Fibroblast of skin of left biceps (primary cell): ENCODE measurements at places on chromosomes 3 and 15.
A peak's percentile ranks its signal among the peaks of the same experiment; 100 is the strongest.

- DNase-seq: no peak
Observed at GRCh38 chr15:58558777-58559176, 127.0 kb downstream of the LIPC start.

DNA sequence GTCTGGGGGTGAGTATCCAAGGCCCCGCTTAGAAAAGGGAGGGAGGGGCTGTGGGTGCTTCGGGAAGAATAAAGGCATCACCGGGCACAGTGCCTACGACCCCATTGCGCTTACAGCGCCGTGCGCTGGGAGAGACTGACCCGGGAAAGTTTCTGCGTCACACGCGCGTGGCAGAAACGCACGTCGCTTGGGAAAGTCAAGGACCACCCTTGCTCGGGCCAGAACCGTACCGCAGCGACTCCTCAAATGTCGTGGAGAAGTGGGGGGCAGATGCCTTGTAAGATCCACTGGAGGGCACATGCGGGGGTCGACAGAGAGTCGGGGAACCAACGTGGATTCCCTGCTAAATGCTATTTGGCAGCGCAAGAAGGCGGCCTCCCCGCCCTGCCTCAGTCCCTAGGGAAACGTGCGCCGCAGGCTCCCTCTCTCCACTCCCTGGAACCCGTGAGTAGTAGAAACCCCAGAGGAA lies 2.4 kb downstream of the ADAMTS9 start:
- DNase-seq: peak; percentile 23

DNA sequence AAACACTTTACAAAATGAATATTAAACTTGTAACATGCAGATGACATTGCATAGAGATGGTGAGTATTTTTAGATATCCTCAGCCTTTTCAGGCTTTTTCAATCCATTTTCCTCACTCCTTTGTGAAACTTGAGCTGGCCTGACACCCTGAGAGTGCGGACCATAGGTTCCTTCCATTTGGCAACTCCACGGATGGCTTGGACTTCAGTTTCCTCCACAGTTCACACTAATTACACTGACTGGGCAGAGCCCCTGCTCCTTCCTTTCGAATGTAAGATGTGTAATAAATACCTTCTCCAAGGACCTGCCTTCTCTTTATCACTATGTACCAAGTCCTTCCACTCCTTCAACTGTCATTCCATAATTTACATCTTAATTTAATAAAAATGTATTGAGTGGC lies 141.7 kb upstream of the LRIG1 start:
- no peak for DNase-seq

DNA sequence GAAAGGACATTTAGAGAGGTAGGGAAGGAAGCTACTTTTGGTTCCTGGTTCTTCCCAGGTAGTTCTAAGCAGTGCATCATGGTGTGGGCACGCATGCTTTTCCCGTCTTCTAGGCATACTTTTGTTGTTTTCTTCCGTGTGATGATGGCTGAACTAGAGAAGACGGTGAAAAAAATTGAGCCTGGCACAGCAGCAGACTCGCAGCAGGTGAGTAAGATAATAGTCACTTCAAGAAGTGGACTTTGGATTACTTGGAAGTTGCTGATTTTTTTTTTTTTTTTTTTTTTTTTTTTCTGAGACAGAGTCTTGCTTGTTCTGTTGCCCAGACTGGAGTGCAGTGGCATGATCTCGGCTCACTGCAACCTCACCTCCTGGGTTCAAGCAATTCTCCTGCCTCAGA lies 17.9 kb downstream of the FANCD2OS start:
- no peak for DNase-seq

DNA sequence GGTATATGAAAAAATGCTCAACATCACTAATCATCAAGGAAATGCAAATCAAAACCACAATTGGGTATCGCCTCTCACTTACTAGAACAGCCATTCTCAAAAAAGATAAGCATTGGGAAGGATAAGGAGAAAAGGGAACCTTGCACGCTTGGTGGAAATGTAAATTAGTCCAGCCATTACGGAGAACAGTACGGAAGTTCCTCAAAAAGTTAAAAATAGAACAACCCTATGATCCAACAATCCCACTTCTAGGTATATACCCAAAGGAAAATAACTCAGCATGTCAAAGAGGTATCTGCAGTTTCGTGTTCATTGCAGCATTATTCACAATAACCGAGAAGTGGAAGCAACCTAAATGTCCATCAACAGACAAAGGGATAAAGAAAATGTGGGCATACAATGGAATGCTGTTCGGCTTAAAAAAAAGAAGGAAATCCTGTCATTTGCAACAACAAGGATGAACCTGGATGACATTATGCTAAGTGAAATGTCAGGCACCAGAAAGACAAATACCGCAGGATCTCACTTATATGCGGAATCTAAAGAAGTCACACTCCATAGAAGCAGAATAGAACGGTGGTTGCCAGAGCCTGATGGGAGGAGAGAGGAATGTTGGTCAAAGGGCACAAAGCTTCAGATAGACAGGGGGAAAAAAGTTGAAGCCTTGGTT lies 11.7 kb upstream of the CMTM7 start:
- DNase-seq: no peak

DNA sequence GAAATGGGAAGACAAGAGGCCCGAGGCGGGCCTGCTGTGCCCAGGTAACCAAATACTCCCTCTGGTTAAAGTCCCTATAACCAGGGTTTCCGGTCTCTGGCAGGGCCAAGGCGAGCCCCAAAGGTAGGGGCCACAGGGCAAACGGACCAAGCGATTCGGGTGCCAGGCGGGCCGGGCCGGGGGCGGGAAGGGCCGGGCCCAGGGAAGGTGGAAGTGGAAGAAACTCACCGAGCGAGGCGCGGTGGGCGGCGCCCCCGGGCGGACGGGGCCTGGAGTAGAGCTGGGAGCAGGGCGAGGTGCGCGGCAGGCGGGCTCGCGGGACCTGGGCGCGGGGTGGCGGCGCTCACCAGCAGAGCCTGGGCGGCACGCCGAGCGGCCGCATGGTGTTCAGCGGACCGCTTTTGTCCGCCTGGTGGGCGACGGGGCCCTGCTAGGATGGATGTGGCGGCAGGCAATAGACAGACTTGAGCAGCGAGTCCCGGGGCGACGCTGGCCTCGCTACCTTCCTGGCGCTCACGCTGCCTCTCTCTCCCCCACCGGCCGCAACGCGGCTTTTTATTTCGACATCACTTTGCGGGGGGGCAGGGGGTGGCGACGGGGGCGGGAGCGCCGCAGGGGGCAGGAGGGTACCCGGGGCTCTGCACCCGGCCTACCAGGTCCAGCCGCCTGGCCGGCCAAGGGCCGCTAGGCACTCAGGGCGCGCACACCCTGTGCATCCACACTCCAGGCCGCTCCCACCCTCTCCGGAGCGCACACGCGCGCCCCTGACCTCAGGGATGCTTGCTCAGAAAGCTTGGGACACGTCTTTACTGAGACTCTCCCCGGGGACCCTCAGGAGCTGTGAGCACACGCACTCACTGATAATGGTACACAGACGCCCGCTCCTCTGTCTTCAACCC lies at the start of gene GATA2:
GATA2 (minus strand) TSS at position 531 of the 899 bp plus-strand sequence. CDS start 6,170 bp downstream, outside the sequence.
- DNase-seq: no peak

- DNase-seq: peak; percentile 15
Observed at GRCh38 chr3:114178770-114179368, at the start of gene DRD3. DRD3 (minus strand) TSS chr3:114179052; CDS start chr3:114171992, 7,060 bp downstream.

DNA sequence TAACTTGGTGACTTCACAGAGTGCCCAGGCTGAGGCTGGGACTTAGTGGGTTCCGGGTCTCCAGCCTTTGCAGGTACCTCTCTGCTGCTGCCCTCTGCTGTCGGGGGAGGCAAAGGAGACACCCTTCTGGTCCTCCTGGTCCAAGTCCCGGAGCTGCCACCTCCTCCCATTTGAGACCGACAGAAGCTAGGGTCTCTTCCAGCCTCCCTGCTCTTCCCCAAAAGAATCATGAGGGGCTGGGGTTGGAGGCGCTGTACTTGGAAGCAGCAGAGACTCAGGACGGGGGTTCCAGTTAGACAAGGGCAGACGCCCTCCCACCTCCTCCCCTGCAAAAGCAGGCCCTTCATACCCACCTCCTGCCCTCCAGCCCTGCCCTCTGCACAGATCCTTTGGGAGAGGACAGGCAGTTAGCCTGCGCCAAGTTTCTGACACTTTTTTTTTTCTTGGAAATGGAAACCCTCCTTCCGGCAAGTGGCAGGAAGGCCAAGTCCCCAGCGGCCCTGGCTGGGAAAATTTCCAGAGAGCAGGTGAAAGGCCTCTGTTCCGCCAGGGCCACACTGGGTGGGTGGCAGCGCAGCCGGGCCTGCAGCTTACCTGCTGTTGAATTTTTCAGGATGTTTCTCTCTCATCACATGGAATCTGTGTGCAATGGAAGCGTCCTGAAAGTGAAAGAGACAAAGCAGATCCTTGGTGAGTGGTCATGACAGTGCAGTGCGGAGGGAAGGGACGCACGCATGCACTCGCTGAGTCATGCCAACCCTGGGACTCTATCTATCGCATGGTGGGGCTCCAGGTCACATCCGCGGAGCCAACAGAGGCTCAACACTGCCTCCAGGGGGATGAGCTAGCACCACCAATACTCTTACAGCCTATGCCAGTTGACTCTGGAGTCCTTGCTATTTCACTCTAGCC lies 119.9 kb downstream of the DGKG start:
- DNase-seq: no peak

DNA sequence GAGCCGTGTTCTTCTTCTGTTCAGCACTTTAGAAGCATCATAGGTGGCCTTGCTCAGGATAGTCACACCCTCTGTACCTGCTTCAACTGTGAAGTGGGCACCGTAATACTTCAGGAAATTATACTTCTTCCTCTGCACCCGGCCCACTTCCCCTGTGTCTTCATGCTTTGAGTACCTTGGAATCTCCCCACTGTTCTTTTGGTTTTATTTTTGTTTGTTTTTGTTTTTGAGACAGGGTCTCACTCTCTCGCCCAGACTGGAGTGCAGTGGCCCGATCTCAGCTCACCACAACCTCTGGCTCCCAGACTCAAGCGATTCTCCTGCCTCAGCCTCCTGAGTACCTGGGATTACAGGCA lies 1.7 kb downstream of the P2RY14 start:
- DNase-seq: no peak

- no peak for DNase-seq
Observed at GRCh38 chr3:32733631-32734229, 48.7 kb downstream of the CNOT10 start.

DNA sequence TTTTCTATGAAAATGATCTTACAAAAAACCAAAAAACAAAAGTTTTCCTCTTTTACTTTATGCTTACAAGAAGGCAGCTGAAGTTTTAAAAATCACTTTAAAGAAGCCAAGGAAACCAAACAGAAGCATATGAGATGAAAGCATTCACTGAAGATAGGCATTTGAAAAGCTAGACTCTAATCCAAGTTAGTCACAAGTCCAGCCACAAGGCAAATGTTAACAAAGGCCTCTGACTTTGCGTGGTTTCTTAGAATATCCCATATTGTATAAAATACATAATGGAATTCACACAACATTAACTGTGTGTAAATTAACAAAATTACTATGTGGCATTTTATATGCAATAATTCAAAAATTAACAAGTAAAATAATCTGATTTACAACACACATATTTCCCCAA lies 17.7 kb downstream of the MRPL3 start:
- no peak for DNase-seq

- DNase-seq: no peak
Observed at GRCh38 chr15:85707519-85708338, 87.0 kb downstream of the KLHL25 start.

DNA sequence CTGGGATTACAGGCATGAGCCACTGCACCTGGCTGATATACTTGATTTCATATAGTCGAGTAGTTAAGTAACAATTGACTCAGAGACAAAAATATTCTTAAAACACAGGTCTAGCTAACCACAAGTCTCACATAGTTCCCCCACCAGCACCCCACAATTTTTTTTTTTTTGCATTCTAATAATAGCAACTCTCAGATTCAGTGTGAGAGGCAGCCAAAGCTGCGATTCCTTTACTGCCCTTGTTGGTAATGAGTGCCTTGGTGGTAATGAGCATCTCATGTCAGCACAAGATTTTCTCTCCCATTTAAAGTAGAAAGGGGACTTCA lies 72.5 kb downstream of the WWTR1 start:
- no peak for DNase-seq

GRCh38 chr3:136334209-136334608 lies 84.1 kb downstream of the PCCB start:
- no peak for DNase-seq

DNA sequence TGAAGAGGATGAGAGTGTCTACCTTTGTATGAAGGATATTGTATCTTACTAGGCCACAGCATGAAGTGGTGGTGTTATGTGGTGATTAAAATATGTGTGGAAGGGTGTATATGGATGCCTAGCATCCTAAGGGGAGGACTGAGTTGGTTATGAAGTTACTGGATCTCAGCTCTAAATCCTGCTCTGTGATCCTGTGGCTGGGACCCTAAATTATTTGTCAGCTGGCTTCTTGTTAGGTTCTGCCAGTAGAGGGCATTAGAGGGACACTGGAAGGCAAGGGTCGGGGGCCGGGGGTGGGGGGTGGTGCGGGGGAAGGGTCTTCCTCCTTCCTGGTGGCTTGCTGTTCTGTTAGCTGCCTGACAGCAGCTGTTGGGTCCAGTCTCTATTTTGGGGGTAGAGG lies 34.9 kb downstream of the MORF4L1 start:
- no peak for DNase-seq

- DNase-seq: no peak
Observed at GRCh38 chr3:174333640-174334039, 525.5 kb upstream of the NAALADL2 start.

DNA sequence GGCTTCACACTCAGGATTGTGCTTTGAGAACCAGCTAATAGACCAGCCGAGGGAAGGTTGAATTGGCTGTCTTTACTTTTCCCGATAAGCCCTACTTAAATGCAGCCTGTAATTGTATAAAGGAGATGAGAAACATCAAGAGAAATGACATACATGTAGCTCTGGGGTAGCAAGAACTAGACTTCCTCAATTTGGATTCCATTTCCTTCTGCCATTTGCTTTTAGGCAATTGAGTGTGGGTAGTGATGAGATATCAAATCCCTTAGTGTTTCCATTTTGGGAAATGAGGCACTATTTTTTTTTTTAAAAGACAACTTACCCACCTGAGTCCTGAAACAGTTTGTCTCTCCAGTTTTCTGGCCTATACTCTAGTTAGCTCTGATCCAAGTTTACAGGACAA lies 2.2 kb downstream of the INAFM2 start:
- DNase-seq: no peak

DNA sequence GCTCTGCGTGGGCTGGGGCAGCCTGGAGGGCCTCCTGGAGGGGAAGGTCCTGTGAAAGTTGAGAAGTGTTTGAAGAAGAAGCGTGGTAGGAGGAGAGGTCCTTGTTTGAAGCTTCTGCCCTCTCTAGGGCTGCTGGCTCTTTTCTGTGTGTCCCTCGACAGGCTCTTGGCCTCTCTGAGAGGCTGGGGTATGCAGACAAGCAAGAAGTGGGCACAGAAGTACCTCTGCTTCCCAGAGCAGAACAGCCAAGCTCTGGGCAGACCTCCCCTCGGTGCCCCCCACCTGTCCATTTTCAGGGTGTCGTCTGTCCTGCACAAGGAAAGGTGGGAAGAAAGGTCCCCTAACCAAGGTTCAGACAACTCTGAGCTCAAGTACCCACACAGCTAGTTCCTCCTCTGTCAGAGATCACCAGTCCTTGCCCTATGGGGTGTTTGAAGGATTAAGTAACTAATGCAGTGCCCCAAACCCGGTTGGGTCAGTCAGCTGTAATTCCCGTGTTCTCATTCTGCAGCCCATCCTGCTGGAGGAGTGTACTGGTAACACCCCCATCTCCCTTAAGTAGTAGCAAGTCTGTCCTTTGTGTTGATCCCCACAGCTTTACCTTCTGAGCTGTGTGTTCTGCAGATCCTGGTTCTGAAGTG lies 6.3 kb downstream of the CSK start:
- no peak for DNase-seq
